Jurkat, Clone E6-1 (cell line): ENCODE measurements at places on chromosomes 1 and 21.

DNA sequence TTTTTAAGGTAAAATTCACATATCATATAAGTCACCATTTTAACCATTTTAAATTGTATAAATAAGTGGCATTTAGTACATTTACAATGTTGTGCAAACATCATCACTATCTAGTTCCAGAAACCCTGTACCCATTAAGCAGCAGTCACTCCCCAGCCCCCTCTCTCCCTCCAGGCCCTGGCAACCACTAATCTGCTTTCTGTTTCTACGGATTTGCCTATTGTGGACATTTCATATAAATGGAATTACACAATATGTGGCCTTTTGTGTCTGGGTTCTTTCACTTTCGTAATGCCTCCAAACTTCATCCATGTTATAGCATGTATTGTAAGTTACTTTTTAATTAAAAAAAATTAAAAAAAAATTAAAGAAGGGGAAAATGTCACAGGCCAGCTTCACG lies 58.0 kb upstream of the RAB3GAP2 start:
- no peak for DNase-seq

GRCh38 chr1:30977105-30977504 lies 68.5 kb upstream of the SDC3 start:
- no peak for DNase-seq

GRCh38 chr1:118984086-118984721 lies 3.9 kb downstream of the TBX15 start:
- DNase-seq, result no peak

DNA sequence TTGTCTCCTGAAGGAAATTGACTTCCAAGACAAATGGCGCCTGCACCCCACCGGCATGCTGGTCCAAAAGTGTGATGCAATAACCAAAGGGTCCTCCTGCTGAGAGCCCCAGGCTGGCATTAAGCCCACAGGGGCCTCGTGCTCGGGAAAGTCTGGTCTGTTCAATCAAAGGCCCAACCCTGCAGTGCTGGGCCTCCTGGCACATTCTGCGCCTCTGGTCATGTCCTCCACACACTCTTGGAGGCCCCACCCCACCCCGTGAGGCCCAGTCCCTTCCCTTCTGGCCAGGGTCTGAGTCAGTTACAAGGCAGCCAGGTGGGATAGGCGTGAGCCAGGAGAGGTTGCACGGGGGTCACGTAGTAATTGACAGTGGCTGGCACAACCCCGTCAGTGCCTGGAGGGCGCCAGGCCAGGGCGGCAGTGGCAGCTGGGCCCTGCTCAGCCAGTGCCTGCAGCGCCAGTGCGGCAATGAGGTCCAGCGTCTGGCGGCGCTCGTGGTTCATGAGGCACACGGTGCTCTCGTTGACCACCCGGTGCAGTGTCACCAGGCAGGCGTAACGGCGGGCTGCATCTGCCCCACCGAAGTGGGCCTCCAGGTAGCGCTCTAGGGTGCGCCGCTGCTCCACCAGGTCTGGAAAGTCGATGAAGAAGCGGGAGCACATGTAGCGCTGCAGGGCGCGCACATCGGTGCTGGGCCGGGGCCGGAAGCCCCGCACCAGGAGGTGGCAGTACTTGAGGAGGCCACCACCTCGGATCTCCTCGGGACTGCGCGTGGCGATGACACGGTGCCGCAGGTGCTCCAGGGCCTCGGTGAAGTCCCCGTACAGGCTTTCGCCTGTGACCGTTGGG lies 6.8 kb downstream of the TENT5B start:
- no peak for DNase-seq
